ENCODE measurements at places on chromosomes 12 and 14. TPM values are rescaled to one million over a fixed set of nuclear protein-coding genes. Genes with fewer than 3 reads are reported as not detected.

Gene GPRC5A
- 0.99 TPM for total RNA-seq

GRCh38 chr14:102551995-102552705, 40.3 kb upstream of the RCOR1 start:
- DNase-seq, result no peak

GRCh38 chr12:11621797-11622423, 27.6 kb upstream of the ETV6 start:
- peak; percentile 76 for DNase-seq

DNA sequence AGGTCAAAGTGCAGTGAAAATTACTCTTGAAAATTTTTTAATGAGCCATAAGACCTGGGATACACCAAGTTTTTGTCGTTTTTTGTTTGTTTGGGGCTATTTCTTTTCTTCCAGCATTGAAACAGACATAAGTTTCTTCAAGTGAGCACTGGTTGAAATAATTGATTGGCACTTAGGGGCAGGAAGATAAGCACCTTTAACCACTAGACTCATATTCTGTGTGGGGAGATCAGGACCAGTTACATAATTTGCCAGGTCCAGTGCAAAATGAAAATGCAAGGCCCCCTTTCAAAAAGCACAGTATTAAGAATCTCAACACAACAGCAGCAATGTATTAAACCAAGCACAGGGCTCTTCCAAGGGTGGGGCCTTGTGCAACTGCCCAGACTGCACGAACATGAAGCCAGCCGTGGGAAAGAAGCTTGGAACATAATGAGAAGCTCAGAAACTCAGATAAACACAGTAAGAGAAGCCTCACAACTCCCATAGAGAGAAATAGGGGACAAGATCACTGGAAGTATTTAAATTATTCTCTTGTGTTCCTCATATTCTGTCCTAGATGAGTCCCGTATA, 3.2 kb upstream of the TCP11L2 start:
- no peak for DNase-seq

Gene DPPA3
- not detected for total RNA-seq

DNA sequence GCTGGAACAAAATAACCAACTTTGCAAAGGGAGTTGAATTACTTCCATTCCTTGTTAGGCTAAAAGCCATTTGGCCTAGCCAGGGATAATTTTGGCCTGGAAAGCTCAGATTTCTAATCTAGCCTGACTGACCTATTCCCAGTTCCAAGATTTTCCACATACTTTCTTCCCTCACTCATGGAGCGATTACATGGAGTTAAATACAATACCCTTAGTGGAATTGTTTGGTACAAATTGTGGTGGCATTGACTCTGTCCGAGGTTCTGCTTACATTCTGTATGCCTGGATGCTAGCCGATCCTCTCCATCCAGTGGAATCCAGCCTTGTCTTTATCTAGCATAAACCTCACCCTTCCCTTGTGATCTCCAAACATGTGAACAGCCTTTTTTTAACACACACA, 965.1 kb downstream of the DIO2 start:
- DNase-seq, result no peak

GRCh38 chr14:99687284-99688209, 3.4 kb downstream of the CYP46A1 start:
- no peak for DNase-seq

GRCh38 chr14:51877810-51878209, 17.4 kb downstream of the GNG2 start:
- no peak for DNase-seq

Gene PARP11
- 6.5 TPM for total RNA-seq

DNA sequence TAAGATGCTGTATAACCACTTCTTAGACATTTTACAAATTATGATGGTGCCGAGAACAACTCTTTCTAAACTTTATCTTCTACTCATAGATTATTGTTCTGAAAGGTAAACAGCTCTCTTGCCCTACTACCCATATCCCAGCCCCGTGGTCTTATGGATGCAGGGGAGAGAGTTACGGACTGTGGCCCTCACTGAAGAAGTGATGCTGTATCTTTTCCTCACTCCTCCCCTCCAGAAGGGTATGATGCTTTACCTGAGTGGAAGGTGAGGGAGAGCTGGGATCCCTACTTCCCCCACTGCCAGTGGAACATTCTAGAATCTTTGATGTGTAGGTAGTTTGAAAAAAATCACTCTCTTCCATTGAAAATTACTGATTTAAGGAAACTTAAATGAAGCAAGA, 3.5 kb downstream of the TSHR start:
- DNase-seq, result no peak

GRCh38 chr14:62722406-62722805, 322.9 kb downstream of the KCNH5 start:
- DNase-seq, result no peak

Gene A2ML1
- not detected for total RNA-seq

Gene SLC38A4
- 1.1 TPM for total RNA-seq

GRCh38 chr14:33642080-33642479, 308.8 kb downstream of the EGLN3 start:
- DNase-seq, result no peak

- DNase-seq, result peak; percentile 73
Measured at GRCh38 chr14:74905595-74906142, 17.4 kb downstream of the RPS6KL1 start.

GRCh38 chr14:50822501-50823042, 8.4 kb downstream of the NIN start:
- DNase-seq, result no peak

Data from lung microvascular endothelial cell (primary cell).